Right cardiac atrium (tissue), 5 donors: ENCODE measurements at places on chromosomes 5 and 9. TPM values are rescaled to one million over a fixed set of nuclear protein-coding genes. Genes with fewer than 3 reads are reported as not detected.

The CDH9 gene
- polyA plus RNA-seq, result not detected

The LCN1 gene
- not detected for polyA plus RNA-seq

The RECK gene
- polyA plus RNA-seq, result 4.3 TPM

The PCDHGC3 gene
- 35.5 TPM for polyA plus RNA-seq

The FRRS1L gene
- 0.91 TPM for polyA plus RNA-seq

The KIAA1958 gene
- polyA plus RNA-seq, result 0.66 TPM

GRCh38 chr9:99137225-99137624, 32.3 kb downstream of the TGFBR1 start:
- DNase-seq, result no peak

DNA sequence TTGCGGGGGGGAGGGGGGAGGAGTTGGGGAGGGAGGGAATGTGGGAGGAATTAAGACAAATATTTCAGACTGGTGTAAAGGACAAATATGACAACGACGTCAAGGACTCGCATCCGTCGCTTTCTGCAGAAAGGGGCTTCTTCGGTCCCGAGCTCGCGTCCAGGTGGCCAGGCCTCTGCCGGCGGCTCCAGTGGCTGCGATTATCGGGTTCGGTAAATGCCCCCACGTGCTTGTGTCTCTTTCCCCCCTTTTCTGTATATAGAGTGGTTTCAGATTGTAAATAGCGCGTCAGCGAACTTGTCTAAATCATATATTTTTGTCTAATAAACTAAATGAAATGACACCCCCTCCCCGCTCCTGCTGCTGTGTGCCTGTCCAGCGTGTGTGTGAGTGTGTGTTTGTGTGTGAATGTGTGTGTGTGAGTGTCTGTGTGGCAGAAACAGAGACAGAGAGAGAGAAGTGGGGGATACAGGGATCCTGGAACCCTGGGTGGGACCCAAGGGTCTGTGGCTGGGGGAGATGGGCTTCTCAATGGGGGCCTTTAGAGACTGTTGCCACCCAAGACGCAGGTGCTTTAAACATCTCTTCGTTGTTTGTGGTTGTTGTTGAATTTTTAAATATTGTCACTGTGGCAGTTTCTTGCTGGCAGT, 5.6 kb downstream of the IRX1 start:
- no peak for DNase-seq

DNA sequence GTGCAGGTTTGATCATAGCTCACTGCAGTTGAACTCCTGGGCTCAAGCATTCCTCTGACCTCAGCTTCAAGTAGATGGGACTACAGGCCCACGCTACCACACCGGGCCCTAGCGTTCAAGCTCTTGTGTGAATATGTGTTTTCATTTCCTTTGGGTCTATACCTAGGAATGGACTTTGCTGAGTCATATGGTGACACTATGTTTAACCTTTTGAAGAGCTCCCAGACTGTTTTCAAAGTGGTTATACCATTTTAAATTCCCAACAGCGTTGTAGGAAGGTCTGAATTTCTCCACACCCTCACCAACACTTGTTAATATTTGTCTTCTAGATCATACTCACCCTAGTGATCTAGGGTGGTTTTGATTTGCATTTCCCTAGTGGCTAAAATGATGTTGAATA, 33.5 kb downstream of the FAF2 start:
- DNase-seq, result no peak

DNA sequence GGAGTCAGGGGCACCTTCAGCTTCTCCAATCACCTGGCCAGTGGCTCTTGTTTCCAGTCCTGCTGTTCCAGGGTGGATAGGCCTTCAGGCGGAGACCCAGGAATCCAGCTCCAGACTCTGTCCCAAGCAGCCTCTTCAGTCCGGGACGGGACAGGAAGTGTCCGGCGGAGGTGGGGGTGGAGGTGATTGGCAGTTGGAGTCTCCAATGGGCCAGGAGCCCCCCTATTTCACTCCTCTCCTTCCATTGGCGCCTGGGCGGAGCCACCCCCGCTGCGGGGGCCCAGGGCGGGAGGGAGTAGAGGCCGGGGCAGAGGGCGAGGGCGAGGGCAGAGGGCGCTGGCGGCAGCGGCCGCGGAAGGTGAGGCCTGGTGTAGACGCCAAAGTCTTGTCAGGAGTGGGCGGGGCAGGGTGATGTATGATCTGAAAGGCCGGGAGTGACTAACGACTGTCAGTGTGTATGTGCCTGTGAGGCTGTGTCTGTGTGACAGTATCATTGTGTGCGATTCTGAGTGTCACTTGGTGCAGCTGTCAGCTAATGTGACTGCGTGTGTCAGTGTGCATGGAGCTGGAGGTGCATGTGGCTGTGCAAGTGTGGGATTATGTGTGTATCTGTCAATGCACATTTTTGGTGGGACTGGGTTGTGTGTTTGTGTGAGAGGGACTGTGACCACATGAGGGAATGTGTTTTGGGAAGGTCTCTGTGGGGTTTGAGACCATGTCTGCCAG, at the start of gene IL11RA:
TSS of gene IL11RA (plus strand) at position 310 of the 726 bp plus-strand sequence. CDS start 3,033 bp downstream, outside the sequence.
- DNase-seq, result peak; percentile 96

- DNase-seq, result no peak
Measured at GRCh38 chr5:24245821-24246220, 399.0 kb downstream of the CDH10 start.

- no peak for DNase-seq
Measured at GRCh38 chr5:112232667-112233066, 186.4 kb downstream of the EPB41L4A start.

GRCh38 chr5:61409568-61409967, 77.5 kb downstream of the ZSWIM6 start:
- no peak for DNase-seq

- no peak for DNase-seq
Measured at GRCh38 chr9:93574900-93575795, 1.2 kb upstream of the PHF2 start.

DNA sequence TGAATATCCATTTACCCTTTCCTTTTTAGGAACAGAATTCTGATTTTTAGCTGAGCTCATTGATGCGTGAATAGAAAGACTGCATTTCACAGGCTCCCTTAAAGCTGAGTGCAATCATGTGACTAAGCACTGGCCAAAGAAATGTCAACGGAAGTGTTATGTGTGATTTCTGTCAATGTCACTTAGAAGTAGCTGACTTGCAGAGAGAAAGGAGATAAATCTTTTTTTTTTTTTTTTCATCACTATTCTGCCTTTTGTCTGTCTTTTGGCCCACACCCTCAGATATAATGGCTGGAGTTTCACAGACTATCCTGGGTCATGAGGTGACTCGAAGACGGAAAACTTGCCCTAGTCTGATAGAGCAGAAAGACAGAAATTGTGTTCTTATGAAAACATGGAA, 39.3 kb upstream of the SLC27A6 start:
- no peak for DNase-seq

GRCh38 chr5:139043157-139043905, 154.8 kb downstream of the SIL1 start:
- no peak for DNase-seq

DNA sequence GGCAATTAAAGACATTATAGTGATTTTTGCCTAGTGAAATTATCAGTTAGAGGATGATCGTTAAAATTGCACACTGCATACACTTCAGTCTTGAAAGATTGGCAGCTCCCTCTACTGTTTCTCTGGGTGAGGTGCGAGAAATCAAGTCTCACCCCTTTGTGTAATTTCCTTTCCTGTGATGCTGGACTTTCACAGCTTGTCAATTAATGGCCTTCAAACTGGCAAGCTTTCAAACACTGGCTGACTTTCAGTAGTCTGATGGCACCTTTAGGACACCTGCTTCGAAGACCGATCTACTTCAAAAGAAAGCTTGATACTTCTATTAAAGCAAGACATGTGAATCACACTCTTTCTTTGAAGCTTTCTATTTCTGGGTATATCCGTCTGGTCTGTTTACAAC, 706.7 kb upstream of the PTPRD start:
- DNase-seq, result no peak

DNA sequence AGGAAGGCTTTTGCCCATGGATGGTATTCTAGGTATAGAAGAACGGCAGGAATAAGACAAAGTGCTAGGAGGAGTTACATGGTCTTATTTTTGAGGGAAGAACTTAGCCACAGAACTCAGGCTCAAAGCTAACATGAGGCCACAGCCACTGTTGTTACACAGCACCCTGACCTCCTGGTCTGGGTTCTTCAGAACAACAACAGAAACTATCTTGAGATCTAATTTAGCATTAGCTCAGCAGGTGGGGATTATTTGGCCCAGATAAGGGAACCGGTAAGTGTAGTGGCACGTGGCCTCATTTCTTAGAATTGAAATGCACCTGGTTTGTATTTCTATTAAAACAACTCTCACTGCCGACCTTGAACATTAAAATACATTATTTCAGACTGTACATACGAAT, 1168.7 kb upstream of the SEMA6A start:
- DNase-seq, result no peak

DNA sequence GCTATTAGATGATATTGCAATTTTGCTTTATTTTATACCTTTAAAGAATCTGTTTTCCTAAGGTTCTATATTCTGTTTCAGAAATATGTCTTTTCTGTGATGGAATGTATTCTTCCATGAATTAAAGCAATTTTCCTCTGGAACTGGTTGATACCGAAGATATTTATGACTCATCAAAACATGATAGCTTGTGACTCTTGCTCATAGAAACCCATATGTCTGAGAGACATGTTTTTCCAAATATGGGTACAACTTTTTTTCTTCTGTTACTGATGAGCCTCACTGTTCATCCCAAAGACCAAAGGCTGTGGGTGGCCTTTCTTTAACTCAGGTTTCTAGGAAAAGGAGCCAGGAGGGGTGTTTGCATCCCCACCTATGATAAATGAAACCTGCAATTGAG, 126.1 kb upstream of the PAPPA start:
- no peak for DNase-seq

GRCh38 chr5:100797861-100798260, 105.2 kb downstream of the ST8SIA4 start:
- no peak for DNase-seq

DNA sequence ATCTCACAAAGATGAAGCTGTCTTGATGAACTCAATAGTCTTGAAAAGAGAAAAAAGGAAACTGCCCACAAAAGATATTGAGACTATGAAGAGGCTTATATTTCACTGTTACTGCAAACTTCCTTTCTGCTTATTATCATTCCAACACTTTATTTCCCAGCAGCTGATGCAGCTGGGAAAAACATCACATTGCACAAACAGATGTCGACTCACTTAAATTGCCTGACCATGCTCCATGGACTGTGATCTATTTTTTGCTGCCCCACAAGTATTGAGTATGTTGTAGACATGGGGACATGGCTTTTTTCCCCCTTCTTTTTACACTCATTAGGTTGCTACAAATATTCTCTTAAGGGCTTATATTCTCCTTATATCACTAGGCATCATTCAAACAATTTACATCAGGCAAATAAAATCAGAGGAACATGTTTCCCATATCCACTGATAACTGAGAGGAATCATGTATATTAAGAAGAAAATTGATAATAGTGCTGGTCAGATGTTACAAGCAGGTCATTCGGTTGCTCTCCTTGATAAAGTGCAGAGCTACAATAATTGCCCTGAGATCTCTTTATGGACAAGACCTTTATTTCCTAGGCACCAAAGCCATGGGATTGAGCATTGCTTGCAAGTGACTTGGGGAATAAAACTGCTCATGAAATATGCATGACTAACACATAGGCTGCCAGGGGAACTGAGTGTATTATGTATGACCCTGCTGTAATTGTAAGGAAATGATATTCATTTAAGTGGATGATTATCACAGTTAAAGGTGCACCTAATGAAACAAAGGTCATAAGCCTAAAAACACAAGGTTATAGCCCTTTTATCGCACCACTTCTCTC, 509.9 kb downstream of the ZNF608 start:
- DNase-seq, result no peak
